ENCODE measurements at places on chromosomes 16 and 17.

DNA sequence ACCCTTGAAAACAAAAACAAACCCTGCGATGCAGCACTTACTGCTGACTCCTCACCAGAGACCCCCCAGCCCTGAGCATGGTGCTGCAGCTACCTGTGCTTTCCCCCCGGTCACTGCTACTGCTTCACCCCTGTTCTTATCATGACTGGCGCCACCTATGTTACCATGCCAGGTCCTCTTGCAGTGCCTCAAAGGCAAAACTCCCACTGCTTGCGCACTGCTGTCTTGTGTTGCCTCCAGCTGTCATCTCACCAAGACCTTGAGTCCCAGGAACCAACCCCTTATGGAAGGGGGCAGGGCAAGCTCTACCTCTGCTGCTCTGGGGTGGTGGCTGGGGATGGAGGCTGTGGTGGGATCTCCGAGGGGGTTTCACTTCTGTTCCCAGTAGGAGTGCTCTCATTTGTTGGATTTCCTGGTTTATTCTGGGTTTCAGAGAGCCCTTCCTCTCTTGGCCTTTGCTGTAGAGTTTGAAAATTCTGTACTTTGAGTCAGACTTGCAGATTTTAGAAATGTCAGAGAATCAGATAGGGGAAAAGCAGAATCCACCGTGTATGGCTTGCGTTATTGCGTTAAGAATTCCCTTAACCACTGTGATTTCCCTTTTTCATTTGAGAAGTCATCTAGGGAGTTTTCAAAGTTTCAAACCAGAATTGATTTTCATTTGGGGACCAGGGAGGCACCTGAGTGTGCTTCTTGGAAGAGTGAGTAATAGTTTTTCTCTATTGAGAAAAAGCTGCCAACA is 96.6 kb downstream of the SPECC1 start:
- DNase-seq, result no peak

DNA sequence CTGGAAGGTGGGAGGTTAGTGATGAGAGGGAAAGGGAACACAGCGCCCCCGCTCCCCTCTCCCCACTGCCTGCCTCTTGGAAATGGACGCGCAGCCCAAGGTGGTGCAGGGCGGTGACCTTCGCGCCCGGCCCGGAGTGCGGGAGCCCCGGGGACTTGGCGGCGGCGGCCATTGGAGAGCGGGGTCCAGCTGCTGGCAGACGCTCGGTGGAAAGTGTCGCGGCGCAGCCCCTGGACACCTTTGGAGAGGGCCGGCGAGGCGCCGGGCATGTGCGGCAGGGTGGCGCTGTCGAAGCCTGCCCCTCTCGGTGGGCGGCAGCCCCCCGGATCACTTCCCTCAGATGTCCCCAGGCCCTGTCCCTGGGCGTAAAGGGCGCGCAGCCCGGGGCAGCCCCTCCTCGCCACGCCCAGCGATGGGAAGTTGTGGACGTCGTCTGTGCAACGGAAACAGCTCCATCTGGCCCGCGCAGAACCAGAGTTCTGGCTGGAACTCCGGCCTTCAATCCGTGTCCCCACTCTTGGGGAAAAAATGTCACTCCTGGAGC is 16.7 kb downstream of the SALL1 start:
- no peak for DNase-seq

DNA sequence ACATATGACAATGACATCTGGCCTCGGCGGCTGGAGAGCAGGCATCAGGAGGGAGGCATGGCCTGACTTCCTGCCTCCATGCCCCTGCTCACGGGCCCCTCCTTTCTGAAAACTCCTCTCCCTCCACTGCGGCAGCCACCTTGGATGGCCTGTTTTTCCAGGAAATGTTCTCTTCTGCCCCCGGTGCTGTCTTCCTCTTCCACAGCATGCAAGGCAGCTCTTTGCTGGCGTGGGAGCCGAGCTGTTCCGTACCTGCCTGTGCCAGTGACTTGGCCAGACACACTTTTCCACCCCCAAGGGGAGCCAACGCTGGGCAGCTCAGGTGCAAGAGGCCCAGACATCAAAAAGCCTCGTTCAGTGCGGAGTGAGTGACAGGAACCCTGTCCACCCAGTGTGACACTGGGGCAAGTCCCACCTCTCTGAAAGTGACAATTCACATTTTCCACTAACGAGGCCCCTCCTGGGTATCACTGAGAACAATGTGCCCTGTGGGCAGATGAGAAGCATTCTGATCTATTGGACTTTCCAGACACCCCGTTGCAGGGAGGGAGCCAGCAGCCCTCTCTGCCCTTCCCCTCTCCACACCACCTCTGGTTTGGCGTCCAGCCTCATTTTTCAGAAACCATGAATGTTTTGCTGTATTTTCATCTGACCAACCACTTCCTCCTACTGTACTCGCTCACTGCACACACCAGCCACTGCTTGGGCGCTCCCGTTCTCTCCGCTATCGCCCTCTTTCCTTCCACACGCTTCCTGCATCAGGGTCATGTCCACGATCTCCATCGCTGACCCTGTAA is 31.2 kb downstream of the NSMCE1 start:
- DNase-seq, result peak; percentile 86

DNA sequence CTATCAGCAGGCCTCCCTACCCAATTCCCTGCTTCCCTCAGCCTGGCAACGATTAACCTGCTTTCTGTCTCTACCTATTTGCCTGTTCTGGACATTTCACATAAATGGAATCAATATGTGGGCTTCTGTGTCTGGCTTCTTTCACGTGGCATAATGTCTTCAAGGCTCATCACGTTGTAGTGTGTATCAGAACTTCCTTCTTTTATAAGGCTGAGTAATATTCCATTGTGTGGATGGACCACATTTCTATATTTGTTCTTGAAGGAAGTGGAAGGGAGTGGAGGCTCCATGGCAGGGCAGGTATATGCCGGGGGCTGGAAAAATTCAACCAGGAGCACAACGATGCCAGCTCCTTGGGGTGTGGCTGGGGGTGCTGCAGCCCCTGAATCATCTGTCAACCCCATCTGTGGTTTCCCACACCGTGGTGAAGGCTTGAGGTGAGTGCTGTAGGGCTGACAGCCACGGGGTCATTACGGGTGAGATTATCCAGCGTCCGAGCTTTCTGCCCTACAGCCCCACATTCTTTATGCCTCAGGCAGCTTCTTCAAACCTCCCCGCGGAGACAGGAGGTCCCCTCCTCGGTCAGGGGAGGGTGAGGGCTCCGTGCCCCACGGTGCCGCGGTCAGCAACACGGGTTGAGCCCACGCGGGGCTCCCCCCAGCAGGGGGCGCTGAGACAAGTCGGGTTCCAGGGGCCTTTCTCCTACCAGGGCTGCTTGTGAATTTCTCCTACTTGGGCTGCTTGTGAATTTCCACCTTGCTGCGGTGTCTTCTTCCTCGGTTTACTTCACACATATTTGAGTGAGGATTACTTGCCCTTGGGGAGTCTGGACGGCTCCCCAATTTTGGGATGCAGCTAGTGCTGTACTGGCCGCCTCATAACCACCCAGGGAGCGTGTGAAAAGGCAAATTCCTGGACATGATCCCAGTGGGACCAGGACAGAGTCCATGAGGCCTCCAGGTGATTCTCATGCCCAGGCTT is 18.3 kb upstream of the WFIKKN2 start:
- DNase-seq, result peak; percentile 41

DNA sequence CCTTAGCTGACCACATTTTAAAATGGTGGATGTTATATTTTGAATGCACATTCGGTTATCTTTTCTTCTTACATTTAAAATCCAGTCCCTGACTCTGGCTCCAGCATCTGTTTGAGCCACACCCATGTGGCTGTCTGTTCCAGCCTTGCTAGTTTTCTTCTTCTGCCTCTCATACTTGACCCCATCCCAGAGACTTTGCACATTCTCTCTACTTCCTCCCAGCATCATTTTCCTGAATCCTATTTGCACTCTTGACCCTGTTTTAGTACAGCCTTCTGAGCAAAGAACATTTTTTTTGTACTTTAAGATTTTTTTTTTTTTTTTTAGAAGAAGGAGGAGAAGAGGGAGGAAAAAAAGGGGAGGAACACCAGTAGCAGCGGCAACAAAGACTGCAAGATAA is 23.3 kb upstream of the MAF start:
- no peak for DNase-seq

DNA sequence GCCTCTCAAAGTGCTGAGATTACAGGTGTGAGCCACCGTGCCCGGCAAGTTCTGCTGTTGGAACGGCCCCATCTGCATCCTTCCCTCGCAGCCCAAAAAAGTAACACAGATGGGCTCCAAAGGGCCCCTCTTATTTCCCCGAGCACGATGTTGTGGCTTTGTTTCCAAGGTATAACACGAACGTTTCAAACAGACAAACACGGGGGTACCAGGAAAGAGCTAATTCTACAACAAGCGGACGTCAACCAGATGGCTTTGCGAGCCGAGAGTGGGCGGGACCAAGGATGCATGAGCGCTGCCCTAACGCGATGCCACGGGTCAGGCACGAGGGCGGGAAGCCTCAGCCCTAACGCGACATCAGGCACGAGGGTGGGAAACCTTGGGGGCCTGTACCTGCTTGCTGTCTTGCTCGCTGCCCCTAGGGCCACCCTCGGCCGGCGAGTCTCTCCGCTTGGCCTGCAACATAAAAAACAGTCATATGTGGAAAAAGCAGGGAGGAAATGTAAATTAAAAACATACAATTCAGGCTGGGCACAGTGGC is 24.2 kb downstream of the UNKL start:
- no peak for DNase-seq

GRCh38 chr17:38326996-38327792 is 16.6 kb downstream of the GPR179 start:
- DNase-seq, result no peak

Data from stimulated activated CD4-positive, alpha-beta T cell treated with anti-CD3 and anti-CD28 coated beads, Interleukin-15, amount 100 ng/mL, for 48 hours (primary cell).